ENCODE measurements at places on chromosomes 3 and 15.

GRCh38 chr3:189572249-189572648, 58.9 kb upstream of the TP63 start:
- DNase-seq, result no peak

- no peak for DNase-seq
These were observed 53.2 kb downstream of the CHL1 start for GRCh38 chr3:249587-250262.

DNA sequence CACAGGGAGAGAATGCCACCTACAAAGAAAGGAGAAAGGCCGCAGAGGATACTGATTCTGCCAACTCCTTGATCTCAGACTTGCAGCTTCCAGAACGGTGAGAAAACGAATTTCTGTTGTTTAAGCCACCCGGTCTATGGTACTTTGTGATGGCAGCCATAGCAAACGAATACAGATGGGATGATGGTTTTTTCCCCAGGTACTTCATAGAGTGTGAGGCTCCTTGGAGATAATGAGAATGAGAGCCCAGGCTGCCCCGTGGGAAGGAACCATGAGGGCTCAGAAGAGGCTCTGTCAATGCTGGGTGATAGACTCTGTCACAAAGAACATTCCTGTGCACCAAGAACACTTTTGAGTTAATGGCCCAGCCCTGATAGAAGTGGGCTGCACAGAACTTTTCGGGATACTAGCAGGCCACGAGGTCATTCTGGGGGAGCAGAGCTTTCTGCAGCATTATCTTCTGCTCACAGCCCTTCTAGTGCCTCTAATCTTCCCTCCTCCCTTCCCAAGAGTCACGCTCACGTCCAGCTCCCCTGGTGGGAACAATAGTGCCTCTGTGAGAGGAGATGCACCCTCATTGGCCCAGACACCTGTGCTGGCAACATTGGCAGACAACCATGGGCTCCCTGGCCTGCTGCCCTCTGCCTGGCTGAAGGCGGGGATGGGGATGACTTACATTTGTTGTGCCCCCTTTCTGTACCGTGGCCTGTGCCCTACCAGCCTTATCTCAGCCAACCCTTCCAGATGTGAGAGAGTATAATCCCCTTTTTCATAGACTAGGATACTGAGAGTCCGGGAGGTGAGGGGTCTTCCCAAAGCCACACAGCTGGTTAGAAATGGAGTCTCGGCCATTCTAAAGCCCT, 5.2 kb upstream of the RLBP1 start:
- no peak for DNase-seq

DNA sequence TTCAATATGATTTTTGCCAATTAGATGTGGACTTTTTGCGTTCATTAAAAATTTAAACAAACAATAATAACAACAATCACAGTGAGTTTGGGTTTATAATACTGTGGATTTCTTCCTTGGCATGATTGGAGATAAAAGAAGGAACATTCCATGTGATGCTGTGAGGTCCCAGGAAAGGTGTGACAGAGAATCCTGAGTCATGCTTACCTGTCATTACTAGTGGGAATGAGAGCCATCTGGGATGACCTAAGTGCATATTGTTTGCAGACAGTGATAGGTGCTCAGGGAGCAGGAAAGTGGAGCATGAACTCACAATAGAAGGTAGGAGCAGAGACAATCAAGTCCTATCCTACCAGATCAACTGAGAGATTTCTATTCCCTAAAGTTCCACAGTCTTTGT, 766.5 kb upstream of the CFAP20DC start:
- no peak for DNase-seq

DNA sequence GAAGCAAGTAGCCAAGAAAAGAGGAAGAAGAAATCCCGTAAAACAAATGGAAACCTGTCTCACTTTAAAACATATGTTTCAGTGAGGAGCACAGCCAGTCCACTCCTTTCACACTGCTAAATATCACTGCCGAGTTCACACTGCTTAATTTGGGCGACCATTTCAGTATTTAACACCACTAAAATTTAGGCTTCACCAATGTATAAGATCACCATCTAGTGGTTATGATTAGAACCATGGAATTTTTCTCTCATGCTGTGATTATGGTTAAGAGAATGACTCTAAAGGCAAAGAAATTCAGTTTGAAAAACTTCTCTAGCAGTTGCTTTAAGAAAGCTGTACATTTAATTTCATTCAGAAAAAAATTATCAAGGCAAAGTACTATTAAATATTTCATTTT, 16.6 kb downstream of the SLC4A7 start:
- no peak for DNase-seq

DNA sequence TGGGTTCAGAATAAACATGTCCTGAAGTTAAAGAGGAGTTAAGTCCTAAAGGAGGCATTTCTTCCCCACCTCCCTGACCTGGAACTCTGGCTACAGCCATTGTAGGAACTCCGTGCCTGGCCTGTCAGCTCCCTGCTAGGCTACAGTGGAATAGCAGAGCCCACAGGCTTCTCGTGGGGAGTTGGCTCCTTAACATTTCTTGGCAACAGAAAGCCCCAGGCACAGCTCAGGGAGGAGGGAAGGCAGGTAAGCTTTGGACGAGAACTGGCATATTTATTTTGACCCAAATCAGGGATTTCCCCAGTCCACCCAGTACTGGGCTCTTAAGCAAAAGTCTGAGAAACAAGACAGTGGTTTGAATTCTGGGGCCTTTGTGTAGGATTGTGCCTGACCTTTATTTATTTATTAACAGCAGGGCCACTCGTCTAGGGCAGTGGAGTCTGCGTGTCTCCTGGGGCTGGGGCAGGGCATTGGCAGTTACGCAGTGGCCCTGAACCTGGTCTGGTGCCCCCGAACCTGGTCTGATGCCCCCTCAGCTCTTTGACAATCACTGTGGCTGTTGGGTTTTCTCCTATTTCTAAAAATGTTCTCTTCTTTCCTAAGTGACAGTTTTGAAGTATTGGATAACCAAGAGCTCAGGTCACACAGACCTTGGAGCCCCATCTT, 7.9 kb upstream of the ISG20 start:
- DNase-seq, result peak; percentile 53

DNA sequence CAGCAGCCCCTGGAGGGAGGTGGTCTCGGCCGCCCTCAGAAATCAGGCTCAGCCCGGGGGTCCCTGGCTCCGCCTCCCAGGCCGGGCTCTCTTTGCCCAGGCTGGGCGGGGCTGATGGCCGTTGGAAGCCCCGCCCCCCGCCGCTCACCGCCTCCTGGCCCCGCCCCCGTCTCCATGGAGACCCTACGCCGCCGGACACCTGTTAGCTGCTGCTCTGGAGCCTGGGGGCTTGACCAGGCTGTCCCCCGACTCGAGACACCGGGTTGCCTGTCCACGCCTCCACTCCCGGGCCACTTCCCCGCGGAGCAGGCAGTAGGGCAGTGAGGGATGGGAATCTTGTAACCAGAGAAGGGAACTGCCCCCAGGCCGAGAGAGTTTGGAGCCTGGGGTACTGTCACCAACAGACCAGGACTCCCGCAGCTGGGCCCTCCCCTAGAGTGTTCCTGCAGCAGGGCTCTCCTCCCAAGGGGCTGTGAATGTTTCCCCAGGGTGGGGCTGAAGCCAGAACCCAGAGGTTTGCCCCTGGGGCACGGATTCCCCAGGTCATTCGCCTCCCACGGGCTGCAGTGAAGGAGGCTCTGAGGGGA, 27.8 kb upstream of the RPL32 start:
- DNase-seq, result peak; percentile 36

GRCh38 chr3:139797724-139798343, 120.1 kb upstream of the NMNAT3 start:
- peak; percentile 4 for DNase-seq

DNA sequence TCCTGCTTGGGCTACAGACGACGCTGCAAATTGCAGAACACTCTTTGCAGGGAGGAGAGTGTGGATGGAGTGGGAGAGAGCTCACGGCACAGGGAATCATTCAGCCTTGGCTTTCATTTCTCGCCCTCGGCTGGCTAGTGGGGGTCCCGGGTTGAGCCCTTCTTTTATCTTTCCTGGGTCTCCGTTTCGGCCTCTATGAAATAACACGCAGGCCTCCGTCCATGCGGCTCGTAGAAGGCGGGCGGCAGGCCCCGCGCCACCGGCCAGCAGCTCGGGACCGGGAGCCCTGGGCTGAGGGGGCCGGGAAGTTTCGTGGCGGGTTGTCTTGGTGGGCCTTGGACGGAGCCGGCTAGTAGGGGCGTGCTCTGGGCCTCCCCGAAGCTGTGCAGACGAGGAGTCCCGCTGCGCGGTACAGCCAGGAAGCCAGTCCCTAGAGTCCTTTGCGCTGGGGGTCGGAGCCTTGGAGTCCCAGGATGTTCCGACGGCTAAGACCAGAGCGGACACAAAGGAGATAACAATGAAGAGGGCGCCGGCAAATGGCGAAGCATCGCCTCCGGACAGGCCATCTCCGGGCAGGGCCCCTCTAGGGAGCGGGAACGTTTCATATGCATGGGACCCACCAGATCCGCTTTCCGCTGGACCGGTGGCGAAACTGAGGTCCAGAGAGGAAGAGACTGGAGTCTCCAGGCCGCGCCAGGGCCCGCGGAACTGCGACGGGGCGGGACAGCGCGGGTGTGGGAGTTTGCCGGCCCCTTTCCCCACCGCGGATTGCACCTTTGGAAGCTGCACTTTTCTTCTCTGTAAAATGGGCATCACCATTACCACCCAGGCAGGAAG, 4.3 kb downstream of the RNU6-1 start:
- no peak for DNase-seq
